Ascending aorta (tissue), 2 donors: ENCODE measurements at places on chromosomes 5 and 9. TPM values are rescaled to one million over a fixed set of nuclear protein-coding genes. Genes with fewer than 3 reads are reported as not detected.

- H3K4me3 ChIP-seq, result no peak overlapping the region
- H3K27me3 ChIP-seq, result no peaks in the 10 kb centered on the region
- no peak overlapping the region for H3K27ac ChIP-seq
- no peak for DNase-seq
- H3K4me1 ChIP-seq, result no peaks in the 10 kb centered on the region
Observed at GRCh38 chr5:107513337-107514085, 157.2 kb downstream of the EFNA5 start.

DNA sequence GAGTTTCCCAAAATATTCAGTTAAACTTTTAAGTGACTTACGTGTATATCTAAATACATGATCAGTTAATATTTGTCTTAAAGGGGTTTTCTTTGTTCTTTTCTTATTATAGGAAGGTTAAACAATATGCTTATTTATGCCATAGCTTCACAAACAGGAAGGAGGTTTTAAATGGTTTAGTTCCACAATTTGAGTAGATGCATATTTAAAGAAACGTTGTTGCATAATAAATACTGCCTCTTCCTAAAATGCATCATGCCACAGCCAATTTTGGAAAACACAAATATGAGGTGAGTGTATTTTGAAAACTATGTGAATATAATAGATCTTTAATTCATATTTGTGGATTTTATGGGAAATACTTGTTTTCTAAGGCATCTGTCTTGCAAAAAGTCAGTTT lies 2.5 kb upstream of the ADRB2 start:
- peaks cover 8% of the 10 kb centered on the region for H3K4me1 ChIP-seq
- no peak for DNase-seq
- H3K27me3 ChIP-seq, result no peaks in the 10 kb centered on the region
- H3K27ac ChIP-seq, result no peak overlapping the region
- no peak overlapping the region for H3K4me3 ChIP-seq

CDX1 gene
- not detected for total RNA-seq

RNF180 gene
- total RNA-seq, result 7.9 TPM

DNA sequence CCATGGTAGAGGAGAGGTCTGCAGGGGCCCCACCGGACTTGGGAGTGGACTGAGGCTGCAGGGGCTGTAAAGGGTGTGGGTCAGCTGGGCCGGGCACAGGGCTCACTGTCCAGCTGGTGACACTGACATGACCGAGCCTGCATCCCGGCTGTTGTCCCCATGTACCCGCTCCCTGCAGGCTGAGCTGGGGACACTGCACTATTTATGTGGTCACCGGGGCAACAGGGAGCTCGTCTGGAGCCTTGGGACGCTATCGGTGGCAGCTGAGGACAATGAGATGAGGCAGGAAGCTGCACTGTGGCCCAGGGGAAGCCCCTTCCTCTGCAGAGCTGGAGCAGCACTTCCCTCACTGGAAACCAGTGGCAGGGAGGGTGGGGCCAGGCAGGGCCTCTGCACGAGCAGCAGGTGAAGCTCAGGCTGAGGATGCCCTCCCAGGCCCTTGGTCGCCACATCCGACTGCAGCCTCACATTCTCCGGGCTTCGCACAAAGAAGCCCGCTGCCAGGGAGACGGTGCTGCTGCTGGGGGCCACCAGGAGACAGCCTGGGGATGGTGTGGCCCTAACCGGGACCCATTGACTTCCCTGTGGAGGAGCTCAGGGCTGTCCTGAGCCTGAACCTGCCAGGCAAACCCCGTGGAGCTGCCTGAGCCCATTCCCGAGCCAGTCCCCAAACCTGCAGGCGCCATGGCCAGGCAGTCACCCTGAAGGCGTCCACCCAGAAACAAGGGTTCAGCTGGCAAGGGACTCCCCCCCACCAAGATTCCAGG lies 26.4 kb downstream of the ZDHHC11B start:
- H3K4me1 ChIP-seq, result no peaks in the 10 kb centered on the region
- no peak overlapping the region for H3K27ac ChIP-seq
- no peaks in the 10 kb centered on the region for H3K36me3 ChIP-seq
- no peak overlapping the region for H3K4me3 ChIP-seq
- DNase-seq, result peak; percentile 63
- no peaks in the 10 kb centered on the region for H3K27me3 ChIP-seq

DNA sequence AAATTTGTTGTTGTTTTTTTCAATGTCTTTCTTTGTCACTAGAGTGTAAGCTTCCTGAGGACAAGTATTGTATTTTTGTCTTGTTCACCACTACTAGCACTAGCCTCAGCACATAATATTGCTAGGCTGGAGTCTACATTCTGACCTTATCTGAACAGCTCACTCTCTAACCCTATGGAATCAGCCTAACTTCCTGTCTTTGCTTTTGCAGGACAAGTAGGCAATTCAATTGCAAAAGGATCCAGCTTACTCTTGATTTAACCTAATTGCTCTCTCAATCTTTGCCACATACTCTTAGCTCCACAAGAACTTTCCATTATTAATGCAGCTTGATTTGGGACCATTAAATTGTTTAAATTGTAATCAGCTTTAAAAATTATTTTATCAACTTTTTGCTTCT lies 308.5 kb downstream of the MAN2A1 start:
- peaks cover 45% of the 10 kb centered on the region for H3K4me1 ChIP-seq
- no peaks in the 10 kb centered on the region for H3K36me3 ChIP-seq
- H3K27me3 ChIP-seq, result no peaks in the 10 kb centered on the region
- H3K4me3 ChIP-seq, result no peak overlapping the region
- no peak for DNase-seq

GRCh38 chr9:133980864-133981588 lies 11.1 kb downstream of the VAV2 start:
- no peaks in the 10 kb centered on the region for H3K36me3 ChIP-seq
- no peak for DNase-seq
- no peak overlapping the region for H3K4me3 ChIP-seq
- H3K27me3 ChIP-seq, result no peaks in the 10 kb centered on the region
- H3K4me1 ChIP-seq, result peaks cover 12% of the 10 kb centered on the region

GRCh38 chr5:135551593-135552447 lies 16.1 kb upstream of the NEUROG1 start:
- peak; percentile 82 for DNase-seq
- no peak overlapping the region for H3K4me3 ChIP-seq
- peaks cover 4% of the 10 kb centered on the region for H3K27me3 ChIP-seq
- no peaks in the 10 kb centered on the region for H3K36me3 ChIP-seq
- H3K4me1 ChIP-seq, result no peaks in the 10 kb centered on the region
- no peak overlapping the region for H3K27ac ChIP-seq

TAF11L13 gene
- total RNA-seq, result not detected

GTF3C4 gene
- total RNA-seq, result 9.8 TPM

ASB6 gene
- 29.7 TPM for total RNA-seq

GRCh38 chr5:53261245-53261644 lies 151.7 kb upstream of the MOCS2 start:
- no peaks in the 10 kb centered on the region for H3K36me3 ChIP-seq
- no peaks in the 10 kb centered on the region for H3K4me1 ChIP-seq
- no peak for DNase-seq
- H3K27me3 ChIP-seq, result no peaks in the 10 kb centered on the region
- H3K4me3 ChIP-seq, result no peak overlapping the region
- H3K27ac ChIP-seq, result no peak overlapping the region

SPAAR gene
- 4.0 TPM for total RNA-seq

- H3K27ac ChIP-seq, result no peak overlapping the region
- H3K4me1 ChIP-seq, result no peaks in the 10 kb centered on the region
- no peaks in the 10 kb centered on the region for H3K27me3 ChIP-seq
Observed at GRCh38 chr5:76325876-76326491, 77.1 kb upstream of the IQGAP2 start.

DNA sequence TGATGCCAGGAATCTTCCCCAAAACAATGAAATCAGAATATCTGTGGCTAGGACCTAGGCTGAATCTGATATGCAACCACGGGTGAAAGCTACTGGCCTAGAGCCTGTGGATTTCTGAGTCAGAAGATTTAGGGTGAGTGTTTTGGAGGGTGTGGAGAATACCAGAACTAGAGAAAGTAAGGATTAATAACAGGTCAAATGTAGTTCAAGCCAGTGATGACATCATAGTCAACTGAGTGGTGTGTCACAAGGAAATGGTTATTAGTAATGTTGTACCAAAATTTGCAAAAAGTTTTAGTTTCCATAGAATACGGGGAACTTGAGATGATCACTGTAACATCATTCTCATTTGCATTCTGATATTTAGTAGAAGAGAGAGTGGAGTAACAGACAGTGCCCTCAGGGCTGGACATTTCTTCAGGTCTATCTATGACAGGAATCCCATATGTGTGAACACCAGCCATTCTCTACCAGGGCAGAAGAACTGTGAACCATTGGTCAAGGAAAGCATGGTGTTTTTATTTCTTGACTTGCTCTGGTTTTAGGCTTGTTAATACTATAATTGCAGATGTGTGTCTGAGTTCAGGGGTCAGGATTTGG lies 3.7 kb downstream of the GALNT12 start:
- no peak for DNase-seq
- H3K27me3 ChIP-seq, result no peaks in the 10 kb centered on the region
- H3K36me3 ChIP-seq, result no peaks in the 10 kb centered on the region
- H3K4me3 ChIP-seq, result no peak overlapping the region
- H3K27ac ChIP-seq, result no peak overlapping the region

DNA sequence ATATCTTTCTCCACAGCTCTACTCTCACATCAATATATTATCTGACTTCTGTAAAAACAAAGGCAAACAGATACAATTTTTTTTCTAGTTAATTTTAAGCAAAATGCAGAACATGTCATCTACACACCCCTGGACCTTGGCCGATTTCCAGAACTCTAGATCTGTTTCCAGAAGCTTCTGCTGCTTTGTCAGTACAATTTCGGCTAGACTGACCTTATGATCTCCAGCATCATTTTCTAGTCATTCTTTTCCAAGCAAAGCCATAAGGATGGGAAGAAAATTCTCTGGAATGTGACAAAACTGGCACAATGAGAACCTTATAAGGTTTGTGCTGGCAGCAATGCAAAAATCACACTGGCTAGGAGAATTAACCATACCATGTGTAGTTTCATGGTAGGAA lies 132.8 kb upstream of the MPDZ start:
- H3K4me1 ChIP-seq, result peaks cover 5% of the 10 kb centered on the region
- H3K27me3 ChIP-seq, result no peaks in the 10 kb centered on the region
- H3K36me3 ChIP-seq, result no peaks in the 10 kb centered on the region
- no peak for DNase-seq
- H3K27ac ChIP-seq, result no peak overlapping the region

DNA sequence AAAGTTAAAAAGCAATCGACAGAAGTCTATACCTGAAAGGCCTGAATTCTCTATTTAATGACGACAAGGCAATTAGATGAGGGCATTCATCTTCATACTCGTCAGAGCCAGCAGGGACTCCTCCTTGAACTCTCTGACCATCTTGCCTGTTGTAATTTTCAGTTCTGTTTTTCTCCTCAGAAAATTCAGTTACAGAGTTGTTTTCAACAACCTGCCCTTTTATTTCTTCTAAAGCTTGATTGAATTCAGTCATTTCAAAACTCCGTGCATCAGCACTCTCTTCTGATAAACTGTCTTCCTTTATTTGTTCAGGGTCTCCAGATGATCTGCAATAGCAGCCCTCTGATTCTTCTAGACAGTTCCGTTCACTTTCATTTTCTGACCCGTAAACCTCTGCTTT lies 15.6 kb downstream of the RIOK2 start:
- DNase-seq, result no peak
- no peak overlapping the region for H3K4me3 ChIP-seq
- no peaks in the 10 kb centered on the region for H3K4me1 ChIP-seq
- peaks cover 68% of the 10 kb centered on the region for H3K36me3 ChIP-seq
- H3K27me3 ChIP-seq, result no peaks in the 10 kb centered on the region
- no peak overlapping the region for H3K27ac ChIP-seq

N4BP3 gene
- total RNA-seq, result 0.21 TPM

FOXB2 gene
- total RNA-seq, result not detected

INSYN2B gene
- total RNA-seq, result not detected

C1QTNF3 gene
- 1.3 TPM for total RNA-seq

- DNase-seq, result no peak
- peak overlapping the region; percentile 53 for H3K27ac ChIP-seq
- no peaks in the 10 kb centered on the region for H3K36me3 ChIP-seq
- H3K4me1 ChIP-seq, result no peaks in the 10 kb centered on the region
- no peaks in the 10 kb centered on the region for H3K27me3 ChIP-seq
- H3K4me3 ChIP-seq, result peak overlapping the region; percentile 65
Observed at GRCh38 chr5:76401801-76402250, 1.3 kb upstream of the IQGAP2 start.

DNA sequence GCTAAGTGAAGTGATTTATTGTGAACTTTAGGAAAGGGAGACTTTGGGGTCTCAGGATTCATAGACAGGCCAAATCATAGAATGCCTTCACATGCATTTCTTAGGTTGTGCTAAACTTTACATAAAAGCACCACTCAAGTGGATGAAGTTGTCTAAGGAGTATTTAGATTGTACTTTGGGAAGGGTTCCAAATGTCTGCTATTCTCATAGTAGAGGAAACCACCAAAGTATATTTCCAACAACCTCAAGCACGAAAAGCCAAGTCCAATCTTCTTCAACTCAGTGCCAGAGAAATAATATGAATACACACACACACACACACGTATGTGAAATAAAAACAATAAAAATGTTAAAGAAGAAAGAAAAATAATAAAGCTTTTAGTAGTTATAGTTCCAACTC lies 41.8 kb downstream of the ENC1 start:
- no peak for DNase-seq
- H3K27me3 ChIP-seq, result no peaks in the 10 kb centered on the region
- H3K4me1 ChIP-seq, result no peaks in the 10 kb centered on the region
- H3K27ac ChIP-seq, result no peak overlapping the region

WHRN gene
- total RNA-seq, result 3.9 TPM

NAIF1 gene
- total RNA-seq, result 48.2 TPM

DNA sequence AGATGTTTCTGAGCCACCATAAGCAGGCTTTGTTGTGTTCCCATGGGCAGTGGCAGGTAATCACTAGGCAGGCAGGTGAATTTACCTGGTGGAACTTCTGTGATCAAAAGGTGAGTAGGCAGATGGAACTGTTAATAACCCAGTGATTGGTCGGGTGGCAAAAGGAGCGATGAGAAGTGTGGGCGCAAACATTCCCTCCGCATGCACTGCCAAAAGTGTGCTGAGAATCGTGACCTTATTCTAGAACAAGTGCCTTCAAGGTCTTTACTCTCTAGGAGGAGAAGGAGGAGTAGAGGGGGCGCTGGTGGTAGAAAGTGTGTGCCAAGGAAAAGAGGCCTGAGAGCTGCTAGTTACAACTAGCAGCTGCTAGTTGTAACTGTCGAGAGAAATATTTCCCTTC lies 3.3 kb downstream of the OTULINL start:
- no peak overlapping the region for H3K27ac ChIP-seq
- DNase-seq, result no peak
- H3K4me1 ChIP-seq, result no peaks in the 10 kb centered on the region
- H3K27me3 ChIP-seq, result no peaks in the 10 kb centered on the region
- no peaks in the 10 kb centered on the region for H3K36me3 ChIP-seq

- no peak overlapping the region for H3K27ac ChIP-seq
- DNase-seq, result peak; percentile 72
- H3K27me3 ChIP-seq, result no peaks in the 10 kb centered on the region
- H3K36me3 ChIP-seq, result no peaks in the 10 kb centered on the region
- no peaks in the 10 kb centered on the region for H3K4me1 ChIP-seq
Observed at GRCh38 chr5:135944967-135945560, 9.7 kb downstream of the LECT2 start.

GRCh38 chr9:33143241-33143661 lies 23.9 kb downstream of the B4GALT1 start:
- DNase-seq, result no peak
- no peak overlapping the region for H3K4me3 ChIP-seq
- peaks cover 32% of the 10 kb centered on the region for H3K4me1 ChIP-seq
- peak overlapping the region; percentile 66 for H3K27ac ChIP-seq
